Stimulated activated CD4-positive, alpha-beta T cell treated with anti-CD3 and anti-CD28 coated beads, Interleukin-1b, Interleukin-23, amount 100 ng/mL, for 4 hours (primary cell): ENCODE measurements at places on chromosomes 1 and 21.

- peak; percentile 38 for DNase-seq
Measured at GRCh38 chr1:44707959-44708831, 22.8 kb downstream of the RNU5D-1 start.

- no peak for DNase-seq
Measured at GRCh38 chr21:34938089-34938764, 110.9 kb downstream of the RUNX1 start.

DNA sequence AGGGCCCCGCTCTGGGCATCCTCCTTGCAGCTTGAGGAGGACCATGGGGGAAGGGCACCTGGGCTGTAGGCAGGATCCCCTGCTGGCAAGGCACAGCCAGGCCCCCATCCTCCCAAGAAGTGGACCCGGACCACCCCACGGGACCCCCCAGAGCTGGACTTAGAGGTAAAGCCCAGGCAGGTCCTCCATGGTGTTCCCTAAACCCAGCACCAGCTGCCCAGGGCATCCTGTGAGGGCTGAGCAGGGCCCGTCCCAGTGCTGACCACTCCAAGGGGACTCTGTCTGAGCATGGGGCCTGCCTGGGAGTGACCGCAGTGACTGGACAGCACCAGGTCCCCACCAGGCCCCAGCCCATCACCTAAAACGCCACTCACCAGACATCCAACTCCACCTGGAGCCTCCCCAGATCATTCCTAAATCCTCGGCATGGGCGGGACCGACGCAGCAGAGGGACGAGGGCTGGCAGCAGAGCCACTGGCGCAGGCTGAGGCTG lies 21.3 kb downstream of the COL6A2 start:
- no peak for DNase-seq

DNA sequence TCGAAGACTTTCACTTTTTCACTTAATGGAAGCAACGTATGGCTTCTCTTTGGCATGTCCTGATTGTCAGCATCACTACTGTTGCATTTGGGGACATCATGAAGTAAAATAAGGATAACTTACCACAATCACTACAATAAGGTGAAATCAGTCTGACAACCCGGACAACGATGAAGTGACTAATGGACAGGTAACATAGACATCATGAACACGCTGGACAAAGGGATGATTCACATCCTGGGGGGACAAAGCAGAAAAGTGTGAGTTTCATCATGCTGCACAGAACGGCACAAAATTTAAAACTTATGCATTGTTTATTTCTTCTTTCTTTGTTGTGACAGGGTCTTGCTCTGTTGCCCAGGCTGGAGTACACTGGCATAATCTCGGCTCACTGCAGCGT lies 53.9 kb downstream of the FH start:
- DNase-seq, result no peak

GRCh38 chr1:53616927-53617326 lies 122.0 kb downstream of the GLIS1 start:
- no peak for DNase-seq

GRCh38 chr1:206905295-206906164 lies 8.3 kb downstream of the IL24 start:
- DNase-seq, result peak; percentile 39

GRCh38 chr1:3505161-3505560 lies 50.7 kb downstream of the ARHGEF16 start:
- DNase-seq, result no peak

- DNase-seq, result no peak
Measured at GRCh38 chr1:228087771-228088251, 5.3 kb downstream of the ARF1 start.

DNA sequence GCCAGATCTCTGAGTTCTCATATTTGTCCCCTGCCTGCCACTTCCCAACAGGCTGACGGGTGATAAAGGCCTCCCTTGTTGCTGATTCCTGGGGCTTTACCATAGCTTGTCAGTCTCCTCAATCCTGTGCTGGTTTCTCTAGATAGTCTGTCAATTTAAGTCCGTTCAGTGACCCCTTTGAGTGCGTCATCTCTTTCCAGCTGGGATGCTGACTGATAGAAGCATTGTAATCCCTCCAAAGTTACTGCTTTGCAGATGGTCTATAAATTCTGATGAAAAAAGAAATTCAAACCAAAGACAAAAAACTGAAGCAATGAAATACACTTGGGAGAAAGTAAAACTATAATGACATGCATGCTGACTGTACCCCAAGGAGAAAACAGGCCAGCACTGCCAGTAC lies 28.3 kb downstream of the RHOU start:
- no peak for DNase-seq

DNA sequence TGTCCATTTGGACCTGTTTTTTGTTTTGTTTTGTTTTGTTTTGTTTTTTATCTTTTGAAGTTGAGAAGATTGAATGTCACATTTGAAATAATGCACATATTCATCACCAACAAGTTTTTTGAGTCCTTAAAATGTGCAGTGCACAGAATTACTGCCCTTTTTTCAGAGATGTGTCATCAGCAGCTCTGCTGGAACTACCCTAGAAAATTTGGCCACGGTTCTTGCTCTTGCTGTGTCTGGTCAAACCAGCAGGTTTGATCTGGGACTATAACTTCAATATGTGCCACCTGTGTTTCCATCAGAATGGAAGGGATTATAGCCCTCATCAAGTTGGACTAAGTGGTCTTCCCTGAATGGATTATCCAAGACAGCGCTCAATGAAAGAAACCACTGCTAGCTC lies 24.1 kb upstream of the CNN3 start:
- no peak for DNase-seq

GRCh38 chr21:37358397-37358796 lies 8.2 kb upstream of the DYRK1A start:
- DNase-seq, result no peak

DNA sequence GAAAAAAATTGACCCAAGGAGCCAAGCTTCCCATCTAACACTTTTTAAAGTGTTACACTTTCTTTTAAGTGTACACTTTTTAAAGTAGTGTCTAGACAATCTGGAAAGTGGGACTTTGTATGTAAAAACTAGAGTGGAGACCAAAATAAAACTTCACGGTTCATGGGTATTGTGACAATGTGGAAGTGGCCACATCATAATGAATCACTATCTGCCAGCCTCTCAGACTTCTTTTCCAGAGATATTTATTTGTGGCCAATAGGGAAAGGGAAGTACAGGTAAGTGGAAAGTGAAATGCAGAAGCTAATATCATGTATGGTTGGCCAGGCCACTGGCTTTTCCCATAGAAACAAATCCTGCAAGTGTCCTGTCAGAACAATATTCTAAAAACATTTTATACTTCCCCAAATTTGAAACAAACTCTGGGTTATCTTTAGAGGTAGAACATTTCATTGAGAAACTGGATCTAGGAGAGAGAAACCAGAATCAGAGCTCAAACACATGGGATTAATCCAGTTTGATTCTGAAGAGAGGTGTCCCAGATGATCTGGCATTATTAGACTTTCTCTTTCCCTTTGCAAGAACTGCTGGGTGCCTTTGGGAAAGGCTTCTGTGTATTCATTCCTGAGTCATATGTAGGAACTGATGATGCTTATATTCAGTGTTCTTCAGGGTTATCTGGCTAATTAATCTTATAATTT lies 2.0 kb downstream of the TNFSF18 start:
- DNase-seq, result no peak

GRCh38 chr1:166133276-166133841 lies 33.4 kb downstream of the FAM78B start:
- no peak for DNase-seq

- no peak for DNase-seq
Measured at GRCh38 chr1:11940260-11940921, 5.9 kb downstream of the PLOD1 start.

- no peak for DNase-seq
Measured at GRCh38 chr1:228314658-228315483, 91.8 kb downstream of the TRIM11 start.

DNA sequence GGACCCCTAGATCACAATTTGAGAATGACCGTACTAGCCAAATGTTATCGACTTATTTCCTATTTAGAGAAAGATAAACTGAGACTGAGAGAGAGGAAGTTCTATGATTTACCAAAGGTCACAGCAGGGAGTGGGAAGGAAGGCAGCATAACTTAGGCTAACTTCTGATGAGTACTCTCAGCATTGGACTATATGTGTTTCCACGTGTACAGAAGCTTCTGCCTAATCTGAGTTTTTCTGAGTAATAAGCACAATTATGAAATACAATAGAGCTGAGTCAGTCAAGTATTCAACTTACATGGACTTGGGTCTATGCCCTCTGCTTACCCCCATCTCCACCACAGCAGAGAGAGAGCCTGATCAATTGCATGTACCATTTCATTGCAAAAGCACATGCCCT lies 88.1 kb upstream of the HIVEP3 start:
- DNase-seq, result no peak

DNA sequence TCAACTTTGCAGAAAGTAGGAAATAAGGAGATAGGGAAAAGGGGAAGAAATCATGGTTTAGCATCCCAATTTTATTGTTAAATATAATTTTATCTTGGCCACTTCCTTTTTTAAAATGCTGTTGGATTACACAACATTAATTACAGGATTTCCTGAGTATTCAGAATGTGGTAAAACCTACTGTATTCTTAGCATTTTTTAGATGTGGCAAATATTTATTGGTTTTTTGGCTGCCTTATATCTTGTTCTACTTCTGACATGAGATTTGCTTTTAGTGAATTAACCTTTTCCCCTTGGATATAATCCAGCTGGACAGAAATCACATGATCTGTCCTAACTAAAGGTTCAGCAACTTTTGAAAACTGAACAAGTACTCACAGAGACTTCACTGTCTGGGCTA lies 104.9 kb downstream of the PTGS2 start:
- DNase-seq, result no peak

GRCh38 chr1:82455342-82455741 lies 654.6 kb downstream of the ADGRL2 start:
- DNase-seq, result no peak

GRCh38 chr1:14724246-14724645 lies 125.8 kb downstream of the KAZN start:
- no peak for DNase-seq

DNA sequence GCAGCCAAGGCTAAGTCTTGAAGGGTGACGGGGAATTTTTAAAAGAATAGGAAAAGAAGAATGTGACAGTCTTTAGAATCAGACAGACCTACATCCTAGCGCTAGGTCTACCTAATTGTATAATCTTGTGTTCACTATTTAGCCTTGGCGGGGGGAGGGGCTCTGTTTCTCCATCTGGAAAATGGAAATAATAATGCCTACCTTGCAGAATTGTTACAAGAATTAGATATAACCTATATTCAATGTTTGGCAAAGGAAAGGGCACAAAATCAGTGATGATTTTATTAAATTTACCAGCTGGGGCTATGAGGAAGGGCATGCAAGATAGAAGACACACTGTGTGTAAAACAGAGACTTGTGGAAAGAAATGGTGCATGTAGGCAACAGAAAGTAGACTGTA lies 154.8 kb downstream of the ZBTB18 start:
- no peak for DNase-seq

DNA sequence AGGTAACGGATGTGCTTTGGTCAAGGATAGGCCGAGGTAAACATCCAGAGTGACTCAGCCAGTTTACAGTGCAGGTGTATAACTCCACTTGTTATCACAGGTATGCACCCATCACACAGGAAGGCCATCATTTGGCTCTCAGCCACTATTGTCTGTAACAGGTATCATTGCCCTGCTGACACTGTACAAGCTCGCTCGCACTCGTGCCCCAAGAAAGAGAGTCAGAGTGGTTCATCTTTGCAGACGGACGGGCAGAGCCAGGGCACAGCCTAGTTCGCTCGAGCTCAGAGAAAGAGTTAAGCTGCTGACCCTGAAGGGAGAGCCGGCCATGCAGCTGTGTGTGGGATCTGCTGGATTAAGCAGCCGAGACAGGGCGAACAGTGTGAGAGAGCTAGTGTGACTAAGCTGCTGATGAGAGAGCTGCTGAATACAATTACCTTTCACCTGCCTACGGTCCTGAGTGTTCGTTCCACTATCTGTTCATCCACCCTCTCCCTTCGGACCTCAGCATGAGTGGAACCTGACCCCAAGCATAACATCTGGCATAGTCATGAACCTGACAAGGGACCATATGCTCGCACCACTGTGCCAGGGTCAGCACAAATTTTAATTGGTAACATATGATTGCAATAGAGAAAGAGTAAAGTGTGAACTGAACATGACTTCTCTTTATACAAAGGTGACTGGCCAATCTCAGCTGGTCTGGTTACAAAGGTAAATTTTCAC lies 27.0 kb upstream of the LYPD8 start:
- no peak for DNase-seq

DNA sequence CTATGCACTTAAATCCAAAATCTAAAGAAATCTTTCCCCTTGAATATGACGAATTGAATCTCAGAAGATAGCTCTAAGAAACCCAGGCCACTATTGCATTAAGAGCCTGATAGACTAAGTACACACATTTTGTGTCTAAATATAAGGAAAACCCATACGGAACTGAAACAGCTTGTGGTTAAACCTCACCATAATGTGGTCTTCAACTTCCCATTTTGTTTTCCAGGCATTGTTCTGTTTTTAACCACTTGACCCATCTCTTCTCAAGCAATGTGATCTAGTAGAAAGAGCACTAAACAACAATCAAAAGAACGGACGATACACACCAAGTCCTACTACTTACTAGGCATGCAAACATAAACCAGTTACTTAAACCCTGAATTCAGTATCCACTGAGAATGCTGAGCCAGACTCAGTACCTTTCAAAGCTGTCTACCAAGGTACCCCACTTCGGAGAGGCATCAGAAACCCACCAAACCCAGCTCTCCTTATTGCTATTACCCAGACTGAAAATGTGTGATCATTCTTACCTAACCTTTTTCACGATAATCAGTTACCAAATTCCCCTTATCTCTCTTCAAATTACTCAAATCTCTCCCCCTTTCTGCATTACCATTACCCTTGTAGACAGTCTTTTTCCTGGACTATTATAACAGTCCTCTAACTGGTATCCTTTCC lies 12.8 kb downstream of the OTUD7B start:
- no peak for DNase-seq

DNA sequence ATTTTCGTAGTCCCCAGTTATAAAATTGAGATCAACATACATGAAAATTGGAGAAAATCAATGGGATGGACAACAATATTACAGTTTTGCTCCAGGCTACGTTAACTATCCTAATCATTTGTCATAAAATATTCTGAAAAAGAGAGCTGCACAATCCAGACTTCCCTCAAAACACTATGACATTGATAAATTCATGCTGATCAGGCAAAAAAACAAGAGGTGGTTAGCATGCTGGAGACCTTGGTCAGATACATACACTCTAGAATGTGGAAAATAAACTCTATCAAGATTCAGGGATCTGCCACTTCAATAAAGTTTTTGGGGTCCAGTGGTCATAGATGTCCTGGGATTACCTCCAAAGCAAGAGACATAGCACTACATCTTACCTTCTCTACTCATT lies 32.5 kb upstream of the ARHGAP29 start:
- no peak for DNase-seq

DNA sequence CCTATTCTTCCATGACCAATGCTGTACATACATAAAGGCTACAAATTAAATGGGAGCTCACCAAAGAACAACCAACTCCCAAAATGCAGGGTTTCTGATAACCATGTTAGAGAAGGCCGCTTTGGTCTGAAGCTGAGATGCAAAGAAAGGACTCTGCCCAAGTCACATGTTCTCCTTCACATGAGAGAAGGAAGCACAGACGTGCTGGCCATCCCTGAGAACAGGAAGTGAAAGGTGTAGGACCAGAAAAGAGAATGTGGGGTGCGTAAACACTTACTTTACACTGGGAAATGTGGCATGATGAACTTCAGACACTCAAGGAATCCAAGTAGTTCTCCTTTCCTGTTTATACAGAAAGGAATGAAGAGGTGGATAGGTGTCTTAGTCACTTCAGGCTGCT lies 31.7 kb upstream of the TADA1 start:
- no peak for DNase-seq
